LHCN-M2 (cell line): ENCODE measurements at places on chromosomes 12 and 14. TPM values are rescaled to one million over a fixed set of nuclear protein-coding genes. Genes with fewer than 3 reads are reported as not detected.

GRCh38 chr14:35231207-35231760 lies 60.9 kb upstream of the PSMA6 start:
- no peak for DNase-seq

ANO2 gene
- under 0.01 TPM in 1 of 2 replicates, not detected in the other for total RNA-seq

- DNase-seq = no peak
These were observed 9.3 kb downstream of the DAAM1 start for GRCh38 chr14:59197695-59198262.

REM2 gene
- total RNA-seq = 0.06 and 0.13 TPM in 2 replicates

CLEC4E gene
- not detected in 2 replicates for total RNA-seq

DNA sequence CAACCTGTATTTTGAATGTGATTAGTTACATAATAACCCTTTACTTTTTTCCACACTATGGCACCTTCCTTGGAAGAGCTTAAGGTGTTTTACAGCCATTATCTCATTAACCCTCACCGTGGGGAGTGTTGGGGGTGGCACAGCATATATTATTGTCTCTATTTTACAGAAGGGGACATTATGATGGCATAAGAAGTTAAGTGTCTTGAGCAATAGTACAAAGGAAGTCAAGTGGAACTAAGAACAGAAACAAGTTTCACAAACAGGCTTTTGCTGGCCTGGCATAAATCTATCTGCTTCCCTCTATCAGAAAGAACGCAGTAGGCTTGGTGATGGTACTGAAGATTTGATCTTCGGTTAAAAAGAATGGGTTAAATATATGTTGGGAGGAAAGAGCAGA lies 169.7 kb upstream of the OTX2 start:
- DNase-seq = no peak

DNA sequence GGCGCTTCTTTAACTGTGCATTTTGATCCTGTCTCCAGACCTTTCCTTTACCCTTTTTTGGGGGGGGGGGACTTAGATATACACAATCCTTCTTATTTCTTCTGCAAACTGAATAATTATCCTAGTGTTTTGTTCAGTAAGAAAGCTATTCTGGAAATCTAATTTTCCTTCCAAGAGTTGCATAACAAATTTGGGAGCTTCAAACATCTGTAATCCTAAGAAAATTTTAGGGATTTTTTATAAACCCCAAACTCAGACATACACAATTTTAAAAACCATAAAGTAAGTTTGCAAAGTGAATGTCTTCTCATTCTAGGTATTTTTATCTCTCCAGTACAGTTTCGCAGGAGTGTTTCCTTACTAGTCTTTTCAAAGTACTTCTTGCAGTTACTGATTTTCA lies 182.7 kb upstream of the E2F7 start:
- no peak for DNase-seq

DNA sequence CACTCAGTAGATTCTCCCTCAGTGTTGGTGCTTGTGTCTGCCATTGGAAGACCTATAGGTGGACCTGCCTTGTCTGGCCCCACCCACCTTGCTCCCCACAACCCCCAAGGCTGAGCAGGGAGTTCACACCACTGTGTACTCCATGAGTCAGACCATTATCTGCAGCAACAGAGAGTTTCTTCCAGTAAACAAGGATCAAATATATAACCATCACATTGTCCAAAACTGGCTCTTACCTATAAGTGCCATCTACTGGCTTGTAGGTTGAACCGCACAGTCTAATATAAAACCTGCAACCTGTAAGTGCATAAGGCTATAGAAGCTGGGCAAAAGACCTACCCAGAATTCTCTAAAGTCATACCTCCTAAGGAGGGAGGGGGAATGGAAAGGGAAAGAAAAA lies 7.9 kb downstream of the TAS2R13 start:
- peak; percentile 4 for DNase-seq

GRCh38 chr14:30990770-30991169 lies 34.7 kb upstream of the AP4S1 start:
- DNase-seq = peak; percentile 39

AACS gene
- 16.0 and 16.3 TPM in 2 replicates for total RNA-seq

STRN3 gene
- 32.1 and 39.0 TPM in 2 replicates for total RNA-seq

CDK4 gene
- 277 and 330 TPM in 2 replicates for total RNA-seq

OTUB2 gene
- 0.45 and 0.69 TPM in 2 replicates for total RNA-seq

DNA sequence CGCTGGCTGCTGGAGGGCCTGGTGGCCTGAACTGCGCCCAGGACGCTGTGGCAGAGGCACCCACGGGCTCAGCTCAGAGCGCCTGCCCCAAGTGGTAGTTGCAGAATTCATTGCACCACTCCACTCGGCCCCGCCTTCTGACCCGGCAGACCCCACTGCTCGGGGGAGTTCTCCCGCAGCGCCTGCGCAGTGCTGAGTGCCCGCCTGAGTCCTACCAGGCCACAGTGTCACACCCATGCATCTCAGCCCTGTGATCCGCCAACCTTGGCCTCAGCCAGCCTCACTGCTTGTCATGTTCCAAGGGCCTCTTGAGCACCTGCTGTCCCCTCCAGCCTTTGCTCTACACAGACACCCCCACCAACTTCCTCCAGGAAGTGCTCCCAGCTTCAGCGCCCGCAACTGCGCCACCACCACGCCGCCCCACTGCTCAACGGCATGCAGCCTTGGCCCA lies 12.2 kb downstream of the DEGS2 start:
- no peak for DNase-seq

GRCh38 chr12:6367065-6367968 lies 8.0 kb downstream of the SCNN1A start:
- peak; percentile 43 for DNase-seq

- DNase-seq = no peak
These were observed 13.5 kb upstream of the SERPINA4 start for GRCh38 chr14:94547726-94548125.
